ENCODE measurements at places on chromosomes 4 and X. TPM values are rescaled to one million over a fixed set of nuclear protein-coding genes. Genes with fewer than 3 reads are reported as not detected.
A peak's percentile ranks its signal among the peaks of the same experiment; 100 is the strongest.

DNA sequence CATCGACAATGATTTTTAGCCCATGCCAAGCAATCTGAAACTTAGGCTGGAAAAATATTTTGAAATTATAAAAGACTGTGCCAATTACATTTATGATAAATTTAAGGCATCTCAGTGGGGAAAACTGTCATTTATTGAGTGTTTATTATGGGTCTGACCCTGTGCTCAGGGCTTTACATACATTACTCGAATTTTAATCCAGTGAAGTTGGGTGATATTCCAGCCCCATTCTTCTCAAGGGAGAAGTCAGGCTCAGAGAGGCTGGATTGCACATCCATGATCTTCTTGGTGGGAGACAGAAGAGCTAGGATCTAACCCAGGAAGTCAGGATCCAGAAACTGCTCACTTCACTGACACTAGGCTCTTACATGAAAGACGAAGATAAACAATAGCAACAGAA is 260.8 kb downstream of the QDPR start:
- no peak for DNase-seq

DNA sequence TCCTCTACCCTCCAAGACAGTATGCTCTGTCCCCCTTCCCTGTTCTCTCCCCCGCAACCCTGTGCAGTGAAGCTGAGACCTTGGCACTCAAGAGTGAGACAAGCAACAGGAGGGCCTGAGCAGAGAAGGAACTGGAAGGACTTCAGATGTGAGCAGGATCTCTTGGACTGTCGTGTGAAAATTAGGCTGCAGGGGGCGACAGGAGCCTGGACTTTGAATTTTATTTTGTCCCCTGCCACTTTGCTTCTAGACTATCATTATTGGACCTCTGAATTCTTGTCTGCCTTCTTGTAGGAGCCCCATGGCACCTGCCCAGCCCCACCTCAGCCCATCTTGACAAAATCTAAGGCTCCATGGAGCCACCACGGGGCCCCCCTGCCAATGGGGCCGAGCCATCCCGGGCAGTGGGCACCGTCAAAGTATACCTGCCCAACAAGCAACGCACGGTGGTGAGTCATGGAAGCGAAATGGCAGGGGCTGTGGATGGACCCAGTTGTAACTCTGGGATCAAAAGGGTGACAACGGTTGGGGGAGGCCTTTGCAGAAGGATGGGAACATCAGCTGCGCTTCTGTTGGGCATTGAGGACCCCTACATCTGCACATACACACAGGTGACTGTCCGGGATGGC is 1.7 kb downstream of the ARAF start:
- DNase-seq: peak; percentile 47

DNA sequence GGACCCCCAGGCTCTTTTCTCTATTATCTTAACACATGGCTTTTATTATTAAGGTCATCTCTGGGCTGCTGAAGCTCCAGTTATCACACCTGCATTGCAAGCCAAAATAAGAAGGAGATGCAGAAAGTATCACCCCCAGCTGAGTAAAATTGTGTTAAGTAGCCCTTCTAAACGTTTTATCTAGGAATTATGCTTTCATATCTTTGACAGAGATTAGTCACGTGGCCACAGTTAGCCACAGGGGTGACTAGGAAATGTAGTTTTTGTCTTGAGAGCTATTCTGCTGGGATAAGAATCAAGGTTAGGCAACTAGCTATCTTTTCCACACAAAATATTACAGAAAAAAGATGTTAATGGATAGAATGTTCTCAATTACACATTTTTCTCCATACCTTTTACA is 102.1 kb downstream of the ANXA3 start:
- peak; percentile 44 for DNase-seq

DNA sequence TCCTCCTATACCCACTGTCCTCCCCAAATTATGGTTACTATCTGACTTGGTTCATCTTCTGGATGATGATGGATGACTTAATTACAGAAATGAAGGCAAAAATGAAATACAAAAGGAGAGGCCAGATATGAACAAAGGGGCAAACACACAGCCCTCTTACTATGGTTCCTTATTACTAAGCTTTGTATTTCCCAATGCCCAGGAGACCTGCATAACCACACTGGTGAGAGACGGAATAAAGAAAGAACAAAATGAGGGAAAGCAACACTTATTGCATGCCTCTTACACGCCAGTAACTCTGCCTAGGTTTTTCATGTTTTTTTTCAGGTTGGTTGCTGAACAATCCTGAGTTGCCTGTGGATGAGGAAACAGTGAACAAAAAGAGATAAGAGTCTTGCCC is 120.5 kb downstream of the SLC10A7 start:
- no peak for DNase-seq

- DNase-seq: no peak
Measured at GRCh38 chrX:128897621-128898020, 625.7 kb downstream of the SMARCA1 start.

- DNase-seq: no peak
Measured at GRCh38 chr4:86961605-86962295, 26.9 kb downstream of the AFF1 start.

GRCh38 chr4:10288830-10289537 is 168.2 kb downstream of the ZNF518B start:
- no peak for DNase-seq

- DNase-seq: no peak
Measured at GRCh38 chr4:38396845-38397547, 267.0 kb upstream of the KLF3 start.

- no peak for DNase-seq
Measured at GRCh38 chrX:38616904-38617303, 55.6 kb downstream of the TSPAN7 start.

GRCh38 chrX:11272290-11272689 is 20.9 kb upstream of the AMELX start:
- no peak for DNase-seq

DNA sequence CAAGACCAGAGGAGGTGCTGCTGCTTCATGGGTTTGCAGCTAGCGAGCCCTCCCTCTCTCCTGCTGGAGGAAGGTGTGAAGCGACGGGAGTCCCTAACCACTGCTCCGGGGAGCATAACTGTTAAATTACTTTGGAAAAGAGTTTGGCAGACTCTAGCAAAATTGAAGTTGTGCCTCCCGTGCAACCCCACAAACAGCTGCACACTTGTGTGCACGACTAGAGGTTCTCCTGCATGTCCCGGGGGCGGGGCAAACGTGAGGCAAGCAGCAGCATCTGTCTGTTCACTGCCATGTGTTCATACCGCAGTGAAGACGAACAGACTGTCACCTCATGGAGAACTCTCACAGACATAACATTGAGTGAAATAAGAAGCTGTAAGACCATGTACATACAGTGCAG is 34.5 kb downstream of the TNIP2 start:
- DNase-seq: no peak

GRCh38 chr4:145720656-145721055 is 40.7 kb downstream of the C4orf51 start:
- DNase-seq: no peak

The BGN gene
- 479 TPM for total RNA-seq

The TEX11 gene
- not detected for total RNA-seq

The CXCL1 gene
- total RNA-seq: 20.0 TPM

The HELT gene
- total RNA-seq: not detected

The FMR1NB gene
- not detected for total RNA-seq

Data from endothelial cell of umbilical vein (primary cell).